Spleen (tissue), 13 donors: ENCODE measurements at places on chromosomes 2 and 18. TPM values are rescaled to one million over a fixed set of nuclear protein-coding genes. Genes with fewer than 3 reads are reported as not detected.

DNA sequence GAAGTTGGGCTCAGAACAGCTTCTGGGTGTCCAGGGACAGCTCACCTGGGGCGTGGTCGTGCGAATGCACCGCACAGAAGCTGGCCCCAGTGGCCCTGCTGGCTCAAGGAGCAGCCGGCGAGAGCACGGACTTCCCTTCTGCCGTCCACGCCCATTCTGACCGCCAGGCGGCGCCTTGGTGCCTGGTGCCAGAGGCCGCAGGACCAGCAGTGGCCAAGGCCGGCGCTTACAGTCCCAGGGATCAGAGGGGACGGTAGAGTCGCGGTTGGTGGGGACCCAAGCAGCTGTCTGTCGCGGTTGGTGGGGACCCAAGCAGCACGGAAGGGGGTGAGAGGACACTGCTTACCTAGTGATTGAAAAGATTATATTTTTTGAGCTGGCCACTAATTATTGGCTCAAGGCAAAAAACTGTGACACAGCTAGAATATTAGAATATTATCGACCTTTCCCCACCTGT lies 25.7 kb downstream of the NPPC start:
- no peaks in the 10 kb centered on the region for H3K36me3 ChIP-seq
- no peak overlapping the region for H3K27ac ChIP-seq
- no peaks in the 10 kb centered on the region for H3K27me3 ChIP-seq
- no peaks in the 10 kb centered on the region for H3K4me1 ChIP-seq

GRCh38 chr2:101533561-101534148 lies 58.7 kb upstream of the RFX8 start:
- no peaks in the 10 kb centered on the region for H3K27me3 ChIP-seq
- DNase-seq: no peak
- H3K4me1 ChIP-seq: no peaks in the 10 kb centered on the region

GRCh38 chr2:226304308-226304707 lies 495.3 kb downstream of the IRS1 start:
- no peaks in the 10 kb centered on the region for H3K27me3 ChIP-seq

DNA sequence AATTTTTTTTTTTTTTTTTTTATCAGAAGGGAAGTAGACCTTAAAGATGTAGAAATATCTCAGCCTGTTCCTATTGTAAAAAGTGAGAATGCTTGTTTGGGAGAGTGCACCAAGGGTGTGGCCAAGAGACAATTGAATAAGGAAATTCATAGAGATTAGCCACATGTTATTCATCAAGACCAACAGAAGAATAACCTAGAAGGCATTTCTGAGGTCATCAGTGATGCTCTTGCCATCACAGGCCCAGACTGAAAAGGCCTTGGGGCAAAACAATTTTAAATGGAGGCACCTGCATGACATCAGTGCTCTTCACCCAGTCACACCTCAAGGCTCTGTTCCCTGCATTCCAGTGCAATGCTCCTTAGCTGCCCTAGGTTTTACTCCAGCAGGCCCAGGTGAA lies 2043.3 kb upstream of the PIK3C3 start:
- no peak for DNase-seq
- no peak overlapping the region for H3K27ac ChIP-seq
- H3K27me3 ChIP-seq: no peaks in the 10 kb centered on the region
- no peak overlapping the region for H3K4me3 ChIP-seq

DNA sequence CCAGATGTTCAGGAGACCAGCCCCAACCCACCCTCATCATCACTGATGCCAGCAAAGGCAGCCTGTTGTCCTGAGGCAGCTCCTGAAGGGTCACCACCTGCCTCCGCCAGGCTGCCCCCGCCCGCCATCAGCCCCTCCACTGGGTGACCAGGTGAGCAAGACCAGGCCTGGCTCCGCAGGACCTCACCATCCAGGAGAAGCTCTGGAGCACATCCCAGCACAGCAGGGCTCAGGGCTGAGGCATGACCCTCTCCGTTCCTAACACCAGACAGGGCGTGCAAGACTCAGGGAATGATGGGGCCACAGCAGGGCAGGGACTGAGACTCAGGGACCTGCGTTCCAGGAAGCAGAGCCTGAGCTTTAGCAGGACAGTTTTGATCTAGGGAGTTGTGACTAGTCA lies 218.8 kb upstream of the RAB6C start:
- no peaks in the 10 kb centered on the region for H3K4me1 ChIP-seq
- no peak overlapping the region for H3K27ac ChIP-seq
- H3K4me3 ChIP-seq: no peak overlapping the region
- DNase-seq: peak; percentile 72
- no peaks in the 10 kb centered on the region for H3K27me3 ChIP-seq

Gene PIEZO2
- 6.2 TPM for total RNA-seq

Gene GPR55
- 6.3 TPM for total RNA-seq

GRCh38 chr2:24822049-24822706 lies 29.0 kb downstream of the CENPO start:
- H3K4me3 ChIP-seq: no peak overlapping the region
- peaks cover 18% of the 10 kb centered on the region for H3K4me1 ChIP-seq
- H3K36me3 ChIP-seq: peaks cover 37% of the 10 kb centered on the region
- H3K27me3 ChIP-seq: no peaks in the 10 kb centered on the region
- no peak overlapping the region for H3K27ac ChIP-seq

DNA sequence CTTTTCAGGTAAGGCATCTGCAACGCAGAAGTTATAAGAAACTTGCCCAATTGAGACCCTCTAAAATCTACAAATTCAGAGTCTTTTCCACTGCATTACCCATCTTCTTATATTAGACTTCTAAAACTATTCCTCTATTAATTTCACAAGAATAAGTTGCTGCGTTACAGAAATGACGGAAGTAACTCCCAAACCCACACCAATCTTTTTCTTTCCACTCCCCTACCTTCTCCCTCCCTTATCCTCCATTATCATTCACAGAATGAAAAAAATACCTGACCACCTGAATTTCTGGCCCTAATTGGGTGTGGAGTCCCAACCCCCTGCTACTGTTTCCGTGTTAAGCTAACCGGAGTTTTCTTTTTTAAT lies 689 bp downstream of the RPRD1A start:
- H3K4me1 ChIP-seq: peaks cover 60% of the 10 kb centered on the region
- H3K27ac ChIP-seq: peak overlapping the region; percentile 97
- peak overlapping the region; percentile 90 for H3K4me3 ChIP-seq
- no peaks in the 10 kb centered on the region for H3K27me3 ChIP-seq
